H54 (cell line): ENCODE measurements at places on chromosomes 3 and 15.

- no peak for DNase-seq
Measured at GRCh38 chr3:44329946-44330345, 8.6 kb upstream of the TCAIM start.

GRCh38 chr3:155270063-155270462 is 23.4 kb downstream of the STRIT1 start:
- no peak for DNase-seq

GRCh38 chr3:39216176-39216790 is 23.9 kb upstream of the XIRP1 start:
- DNase-seq = no peak

DNA sequence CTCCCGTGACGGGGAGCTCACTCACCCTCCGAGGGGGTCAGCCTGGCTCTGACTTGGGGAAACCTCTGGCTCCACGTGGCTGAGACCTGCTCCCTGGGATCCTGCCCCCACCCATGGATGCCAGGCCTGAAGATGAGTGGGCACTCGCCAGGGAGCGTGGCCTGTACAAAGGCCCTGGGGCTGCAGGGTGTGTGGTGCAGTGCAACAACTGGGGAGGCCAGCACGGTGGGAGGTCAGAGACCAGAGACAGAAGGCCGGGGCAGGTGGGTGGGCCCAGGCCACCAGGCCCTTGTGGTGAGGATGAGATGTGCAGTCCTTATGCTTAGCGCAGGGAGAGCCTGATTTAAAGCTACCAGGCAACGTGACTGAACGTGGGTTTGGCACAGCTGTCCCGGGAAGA is 5.0 kb downstream of the DNAJB8 start:
- DNase-seq = no peak

- DNase-seq = no peak
Measured at GRCh38 chr3:7487763-7488162, 626.8 kb downstream of the GRM7 start.

GRCh38 chr3:107531917-107532469 is 9.2 kb downstream of the BBX start:
- no peak for DNase-seq

DNA sequence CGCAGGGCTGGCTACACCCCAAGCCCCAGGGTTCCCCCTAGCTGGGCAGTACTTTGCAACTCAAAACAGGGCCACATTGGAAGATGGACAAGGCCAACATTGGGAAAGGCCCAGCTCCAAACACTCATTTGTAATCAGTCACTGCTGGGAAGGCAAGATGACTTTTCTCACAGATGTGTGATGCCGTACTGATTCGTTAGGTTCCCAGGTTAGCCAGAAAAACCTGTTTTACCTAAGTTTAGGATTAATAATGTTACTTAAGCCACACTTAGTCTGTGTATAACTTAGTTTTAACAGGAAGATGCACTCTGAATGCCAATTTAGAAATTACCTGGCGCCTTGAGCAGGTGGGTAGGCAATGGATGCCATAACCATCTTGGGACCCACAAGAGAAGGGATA is 71.0 kb downstream of the ITGB5 start:
- no peak for DNase-seq

DNA sequence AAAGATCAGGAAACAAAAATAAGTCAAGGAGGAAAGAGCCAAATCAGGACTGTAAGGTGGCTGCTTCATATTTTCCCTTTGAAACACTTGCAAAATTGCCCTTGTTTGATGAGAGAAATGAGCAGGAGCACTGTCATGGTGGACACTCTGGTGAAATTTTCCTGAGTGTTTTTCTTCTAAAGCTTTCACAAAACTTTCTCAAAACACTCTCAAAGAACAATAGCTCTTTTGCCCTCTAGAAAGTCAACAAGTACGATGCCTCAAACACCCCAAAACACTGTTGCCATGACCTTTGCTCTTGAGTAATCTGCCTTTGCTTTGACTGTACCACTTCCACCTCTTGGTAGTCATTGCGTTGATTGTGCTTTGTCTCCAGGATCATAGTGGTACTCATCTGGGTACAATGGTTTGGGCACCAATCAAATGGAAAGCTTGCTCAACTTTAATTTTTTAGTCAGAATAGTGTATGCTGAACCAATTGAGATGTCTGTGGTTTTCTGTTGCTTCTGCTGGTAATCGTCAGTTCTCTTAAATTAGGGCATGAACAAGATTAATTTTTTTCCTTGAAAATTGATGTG is 13.2 kb upstream of the MITF start:
- no peak for DNase-seq

GRCh38 chr3:168157099-168157700 is 61.5 kb upstream of the GOLIM4 start:
- no peak for DNase-seq

DNA sequence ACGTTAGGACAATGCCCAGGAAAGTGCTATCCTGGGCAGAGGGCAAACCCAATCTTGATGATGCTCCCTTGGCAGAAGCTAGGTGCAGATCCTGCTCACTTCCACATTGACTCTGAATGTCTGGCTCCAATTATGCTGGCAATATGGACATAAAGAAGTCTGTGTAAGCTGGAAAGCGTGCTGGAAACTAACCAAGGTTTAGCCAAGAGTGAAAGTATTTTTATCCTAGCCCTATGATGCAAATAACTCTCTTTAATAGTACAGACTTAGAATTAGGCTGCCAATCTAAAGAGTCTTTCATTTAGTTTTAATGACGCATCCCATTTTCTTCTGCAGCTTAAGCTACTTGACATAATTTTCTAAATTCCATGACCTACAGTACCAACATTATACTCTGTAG is 571.8 kb downstream of the TUSC7 start:
- DNase-seq = no peak

DNA sequence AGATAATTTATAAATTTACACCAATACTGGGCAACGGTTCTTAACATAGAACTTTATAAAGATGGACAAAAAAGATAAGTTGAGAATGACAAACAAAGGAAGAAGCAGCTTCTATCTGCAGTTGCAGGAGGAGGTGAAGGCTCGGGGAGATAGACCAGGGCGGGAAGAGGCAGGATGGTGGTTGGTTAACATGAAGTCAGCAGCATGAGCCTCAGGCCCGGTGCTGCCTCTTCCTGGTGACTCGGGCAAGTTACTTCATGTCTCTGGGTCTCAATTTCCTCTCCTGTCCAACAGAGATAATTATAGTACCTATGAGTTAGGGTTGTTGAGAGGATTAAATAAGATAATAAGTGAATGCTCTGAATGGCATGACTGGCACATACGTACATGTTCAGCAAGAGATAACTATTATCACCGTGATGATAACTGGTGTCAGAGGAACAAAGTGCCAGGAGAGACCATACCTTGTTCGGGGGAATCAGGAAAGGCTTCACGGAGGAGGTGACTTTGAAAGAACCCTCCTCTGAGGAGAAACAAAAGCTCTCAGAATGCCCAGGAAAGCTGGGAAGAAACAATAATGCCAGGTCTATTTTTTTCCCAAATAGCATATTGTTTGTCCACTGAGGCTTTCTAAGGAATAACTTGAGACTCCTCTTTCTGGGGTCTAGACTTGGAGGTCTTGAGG is 4.4 kb downstream of the PAK6 start:
- no peak for DNase-seq

GRCh38 chr3:169764312-169764881 is 463 bp downstream of the TERC start:
- DNase-seq = no peak

GRCh38 chr15:23642413-23643044 is 5.1 kb downstream of the MAGEL2 start:
- peak; percentile 72 for DNase-seq

DNA sequence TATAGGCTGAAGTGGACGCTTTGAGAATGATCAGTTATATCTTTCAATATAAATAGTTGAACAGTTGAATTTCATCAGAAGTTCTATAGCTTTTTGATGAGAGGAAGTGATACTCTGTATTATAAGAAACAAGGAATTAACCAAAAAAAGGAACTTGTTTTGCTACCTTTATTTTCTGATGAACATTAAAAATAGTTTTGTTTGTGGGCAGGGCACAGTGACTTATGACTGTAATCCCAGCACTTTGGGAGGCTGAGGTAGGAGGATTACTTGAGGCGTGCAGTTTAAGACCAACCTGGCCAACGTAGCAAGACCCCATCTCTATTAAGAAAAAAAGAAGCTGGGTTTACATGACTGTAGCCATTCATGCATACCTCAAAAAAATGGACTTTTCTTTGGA is 16.7 kb downstream of the BLOC1S6 start:
- DNase-seq = no peak

GRCh38 chr3:125609384-125609783 is 14.1 kb upstream of the OSBPL11 start:
- DNase-seq = no peak

DNA sequence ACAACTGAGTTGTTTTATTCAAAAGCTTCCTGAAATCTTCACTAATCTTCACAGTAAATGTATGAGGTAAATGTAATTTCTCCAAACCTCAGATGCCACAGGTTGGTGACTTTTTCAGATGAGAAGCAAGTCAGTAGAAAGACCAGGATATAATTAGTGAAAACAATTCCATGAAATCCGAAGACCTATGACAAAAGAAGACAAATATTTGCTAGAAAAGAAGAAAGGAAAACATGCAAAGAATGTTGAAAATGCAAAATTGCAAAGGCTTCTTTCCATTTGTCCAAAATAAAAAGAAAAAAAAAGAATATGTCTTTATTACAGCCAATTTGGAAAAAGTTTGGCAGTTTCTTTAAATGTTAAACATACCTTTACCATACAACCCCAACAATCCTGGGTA is 88.3 kb upstream of the MYRIP start:
- DNase-seq = no peak

DNA sequence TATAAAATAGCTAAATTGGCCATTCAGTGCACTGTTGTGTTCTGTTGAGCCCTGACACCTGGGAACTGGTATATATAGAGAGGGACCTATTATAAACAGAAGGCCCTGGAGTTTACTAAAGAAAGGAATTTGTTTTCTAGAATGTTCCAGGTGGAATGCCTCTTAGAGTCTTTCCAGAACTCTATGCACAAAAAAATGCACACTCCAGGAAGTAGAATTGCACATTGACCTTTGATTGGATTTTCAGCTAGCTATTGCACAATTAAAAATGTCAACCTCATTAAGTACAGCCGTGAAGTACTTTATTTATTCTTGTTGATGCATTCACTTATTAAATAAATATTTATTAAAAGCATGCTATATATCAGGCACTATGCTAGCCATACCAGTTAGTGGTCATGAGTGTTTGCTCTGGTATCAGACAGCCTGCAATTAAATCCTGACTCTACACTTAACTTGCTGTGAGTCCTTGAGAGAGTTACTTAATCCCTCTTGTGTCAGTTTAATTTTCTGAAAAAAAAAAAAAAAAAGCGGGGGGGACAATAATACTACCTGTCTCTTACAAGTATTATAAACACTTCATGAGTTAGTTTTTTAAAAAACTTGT is 40.8 kb downstream of the NDUFB4 start:
- DNase-seq = no peak

GRCh38 chr3:124773351-124774326 is 43.4 kb downstream of the UMPS start:
- DNase-seq = no peak

DNA sequence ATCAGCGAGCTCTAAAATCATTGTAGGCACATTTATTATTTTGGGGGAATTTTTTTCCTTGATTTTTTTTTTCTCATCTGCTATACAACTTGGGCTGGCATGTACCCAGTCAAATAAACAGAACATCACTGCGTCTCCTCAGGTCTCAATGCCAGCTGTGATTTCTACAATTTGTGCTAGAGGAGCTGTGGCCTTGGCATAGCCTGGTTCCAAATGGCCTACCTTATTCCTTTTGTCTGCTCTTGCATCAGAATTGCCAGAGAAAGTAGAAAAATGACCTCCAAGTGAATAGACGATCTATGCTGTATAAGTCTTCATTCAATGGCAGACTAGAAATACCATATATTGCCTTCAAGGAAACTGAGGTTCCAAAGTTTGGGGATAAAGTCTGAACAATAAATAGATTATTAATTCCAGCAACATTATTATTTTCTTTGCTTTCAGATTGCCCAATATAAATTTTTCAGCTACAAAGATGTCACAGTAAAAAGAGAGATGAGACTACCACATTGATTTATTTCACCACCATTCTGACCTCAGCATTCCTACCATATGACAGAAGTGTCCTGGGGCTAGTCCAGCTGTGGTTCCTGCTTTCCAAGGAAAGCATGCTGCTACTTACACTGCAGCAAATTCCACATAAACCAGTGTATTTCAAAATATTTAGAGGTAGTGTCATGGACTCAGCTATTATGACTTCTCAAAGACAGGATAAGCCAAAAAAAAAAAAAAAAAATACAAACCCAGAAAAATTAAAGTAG is 493.9 kb upstream of the ZNF385D start:
- DNase-seq = no peak

DNA sequence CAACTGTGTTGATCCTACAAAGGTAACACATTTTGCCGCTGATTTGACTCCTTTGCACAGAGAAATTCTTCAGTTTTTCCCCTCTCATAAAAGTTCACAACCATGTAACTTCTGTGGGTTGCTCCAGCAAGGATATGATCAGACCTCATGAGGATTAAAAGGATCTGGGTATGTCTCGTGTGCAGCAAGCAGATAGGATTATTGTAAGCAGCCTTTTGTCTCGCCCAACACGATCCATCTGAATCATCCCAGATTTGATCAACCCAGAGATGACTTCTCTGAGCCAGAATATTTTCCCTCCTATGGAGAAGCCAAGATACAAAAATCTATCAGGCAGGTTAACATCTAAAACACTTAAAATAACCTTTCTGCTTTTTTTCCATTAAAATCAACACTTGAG is 12.8 kb upstream of the BNIP2 start:
- DNase-seq = no peak

DNA sequence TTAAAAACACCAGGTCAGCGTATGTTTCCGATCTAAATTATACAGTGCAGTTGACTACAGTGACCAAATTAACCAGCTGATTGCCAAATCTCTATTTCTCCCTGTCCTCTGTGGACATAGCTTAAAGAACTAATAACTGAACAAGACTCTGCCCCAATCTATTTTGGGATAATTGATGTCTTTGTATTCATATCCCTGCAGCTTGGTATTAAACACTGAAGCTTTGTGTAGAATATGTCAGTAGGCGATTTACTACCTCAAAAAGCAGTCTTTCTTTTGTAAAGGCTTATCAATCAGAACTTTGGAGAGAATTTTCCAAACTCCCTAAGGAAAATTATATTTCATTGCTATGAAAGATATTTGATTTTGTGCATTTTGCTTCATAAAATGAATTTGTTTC is 258.2 kb downstream of the SOX2 start:
- no peak for DNase-seq

DNA sequence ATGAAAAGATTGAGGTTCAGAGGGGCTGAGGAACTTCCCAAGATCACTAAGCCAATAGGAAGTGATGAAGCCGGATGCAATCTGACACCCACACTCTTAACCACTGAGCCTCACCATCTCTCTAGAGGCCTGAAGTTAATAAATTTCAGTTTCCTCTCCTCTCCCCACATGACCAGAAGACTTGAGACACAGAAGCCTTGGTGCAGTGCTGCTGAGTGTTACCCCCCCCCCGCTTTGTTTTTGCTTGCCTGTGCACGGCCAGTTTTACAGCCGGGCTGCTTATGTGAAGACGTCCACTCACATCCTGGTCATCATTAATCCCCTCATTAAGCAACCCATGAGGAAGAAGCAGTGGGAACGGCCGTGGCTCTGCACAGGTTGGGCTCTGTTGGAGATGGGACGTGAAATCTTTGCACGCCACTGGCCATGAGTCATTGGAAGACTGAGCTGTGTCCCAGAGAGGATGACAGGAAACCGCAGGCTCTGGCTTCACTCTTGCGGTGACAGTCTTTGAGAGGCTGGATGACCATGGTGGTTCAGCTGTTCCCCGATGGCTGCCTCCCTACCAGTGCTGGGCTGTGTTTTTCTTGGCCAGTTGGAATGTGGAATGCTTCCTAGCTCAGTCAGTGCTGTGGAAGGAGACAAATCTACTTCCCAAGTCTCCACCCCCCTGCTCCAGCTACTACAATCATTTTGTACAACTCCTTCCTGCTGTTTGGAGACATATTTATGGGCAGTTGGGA is 232.6 kb upstream of the LRTM1 start:
- peak; percentile 63 for DNase-seq
